ENCODE measurements at places on chromosomes 2 and 18.

GRCh38 chr2:237137626-237138323, 52.1 kb downstream of the COPS8 start:
- no peak for DNase-seq

DNA sequence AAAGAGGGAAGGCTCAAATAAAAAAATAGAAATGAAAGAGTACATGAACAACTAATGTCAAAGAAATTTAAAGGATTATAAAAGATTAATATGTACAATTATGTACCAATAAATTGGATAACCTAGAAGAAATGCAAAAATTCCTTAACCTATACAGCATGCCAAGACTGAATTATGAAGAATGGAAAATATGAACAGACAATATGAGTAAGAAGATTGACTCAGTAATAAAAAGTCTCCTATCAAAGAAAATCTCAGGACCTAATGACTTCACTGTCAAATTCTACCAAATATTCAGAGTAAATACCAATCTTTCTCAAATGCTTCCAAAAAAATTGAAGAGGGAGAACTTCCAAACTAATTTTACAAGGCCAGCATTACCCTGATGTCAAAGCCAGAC, 120.2 kb upstream of the SPOPL start:
- no peak for DNase-seq

GRCh38 chr2:176097820-176098365, 1.7 kb upstream of the HOXD12 start:
- DNase-seq, result no peak

DNA sequence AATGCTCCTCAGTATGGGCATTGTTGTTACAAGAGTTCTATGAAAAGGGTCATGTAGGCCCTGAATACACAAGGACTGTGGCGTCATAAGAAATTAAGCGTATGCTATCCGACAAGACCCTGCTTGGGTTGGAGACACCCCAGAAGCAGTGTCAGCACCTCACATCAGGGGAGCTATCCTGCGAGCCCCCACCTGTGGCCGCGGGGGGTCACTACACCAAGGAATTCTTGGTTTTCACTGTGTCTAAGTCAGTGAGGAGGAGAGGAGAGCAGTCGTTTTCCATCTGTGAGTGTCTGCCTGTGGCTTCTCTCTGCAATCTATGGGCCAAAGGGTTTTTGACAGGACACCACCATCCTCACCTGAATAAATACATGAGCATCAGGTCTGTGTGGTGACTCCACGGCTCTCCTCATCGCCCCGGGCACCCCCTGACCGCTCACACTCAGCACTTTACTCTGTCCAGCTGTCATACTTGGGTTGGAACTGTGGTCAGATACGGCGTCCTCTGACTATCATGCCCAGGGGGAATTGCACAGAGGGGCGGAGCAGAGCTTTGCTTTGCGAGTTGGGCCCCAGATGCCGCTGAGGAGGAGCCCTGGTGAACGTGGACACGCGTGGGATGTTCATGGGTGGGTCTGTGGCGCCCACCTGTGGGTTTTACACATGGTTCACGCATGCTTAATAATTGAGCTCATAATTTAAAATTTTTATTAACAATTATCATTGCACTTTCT, 235.5 kb downstream of the MYT1L start:
- DNase-seq, result no peak

DNA sequence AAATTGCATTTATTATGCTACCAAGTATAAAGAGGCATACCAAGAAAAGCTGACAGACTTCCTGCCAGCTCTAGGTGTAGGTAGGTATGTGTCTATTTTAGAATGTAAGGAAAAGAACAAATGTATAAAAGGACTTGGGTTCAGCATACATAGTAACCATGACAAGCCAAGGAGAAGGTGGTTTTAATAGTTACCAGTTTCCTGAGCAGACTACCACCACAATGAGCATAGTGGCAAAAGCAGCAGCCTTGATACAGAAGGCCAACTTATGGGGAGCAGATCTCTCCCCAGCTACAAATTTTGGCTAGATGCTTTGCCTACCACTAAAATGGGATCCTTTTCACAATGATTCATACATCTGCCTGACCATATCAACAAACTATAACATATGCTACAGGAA, 34.5 kb downstream of the METTL8 start:
- DNase-seq, result no peak

GRCh38 chr2:144460727-144461307, 59.1 kb downstream of the ZEB2 start:
- no peak for DNase-seq

- DNase-seq, result no peak
Observed at GRCh38 chr2:142981069-142981378, 103.6 kb downstream of the KYNU start.

GRCh38 chr2:201185863-201186262, 2.9 kb downstream of the CASP10 start:
- no peak for DNase-seq

GRCh38 chr2:64424416-64424987, 29.5 kb upstream of the LGALSL start:
- DNase-seq, result no peak

DNA sequence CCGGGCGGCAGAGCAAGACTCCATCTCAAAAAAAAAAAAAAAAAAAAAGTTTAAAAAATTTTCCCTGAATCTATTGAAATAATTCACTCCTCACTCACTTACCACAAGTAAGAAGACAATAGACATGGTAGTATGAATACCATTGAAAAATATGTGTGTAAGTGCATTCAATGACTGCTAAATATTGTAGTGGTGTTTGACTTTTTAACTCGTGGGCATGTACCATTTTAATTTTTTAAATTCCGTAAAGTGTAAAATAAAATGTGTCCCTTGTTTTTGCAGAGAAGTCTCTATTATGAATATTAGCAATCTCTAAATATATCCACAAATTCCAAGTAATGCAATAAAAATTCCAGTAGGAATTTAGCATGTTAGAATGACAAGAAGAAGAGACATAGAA, 134.1 kb downstream of the COPS8 start:
- DNase-seq, result no peak

- DNase-seq, result no peak
Observed at GRCh38 chr2:144583741-144584453, 64.0 kb upstream of the ZEB2 start.

DNA sequence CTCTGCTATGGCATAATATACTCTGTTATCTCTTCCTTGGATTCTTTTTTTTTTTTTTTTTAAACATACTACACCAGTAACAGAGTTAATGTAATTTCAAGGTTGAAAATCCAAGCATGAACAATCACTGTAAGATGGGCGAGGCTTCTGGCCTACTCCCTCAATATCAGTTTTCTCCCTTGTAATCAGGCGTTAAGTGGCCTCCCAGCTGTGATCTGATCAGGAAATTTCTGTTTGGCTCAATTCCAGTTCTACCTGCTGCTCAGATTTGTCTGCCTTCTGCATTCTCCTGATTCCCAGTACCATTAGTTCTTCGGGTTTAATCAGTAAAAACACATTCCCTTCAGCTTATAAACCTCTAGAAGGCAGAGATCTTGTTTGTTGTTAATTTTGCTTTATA, 18.6 kb downstream of the PRKD3 start:
- no peak for DNase-seq

DNA sequence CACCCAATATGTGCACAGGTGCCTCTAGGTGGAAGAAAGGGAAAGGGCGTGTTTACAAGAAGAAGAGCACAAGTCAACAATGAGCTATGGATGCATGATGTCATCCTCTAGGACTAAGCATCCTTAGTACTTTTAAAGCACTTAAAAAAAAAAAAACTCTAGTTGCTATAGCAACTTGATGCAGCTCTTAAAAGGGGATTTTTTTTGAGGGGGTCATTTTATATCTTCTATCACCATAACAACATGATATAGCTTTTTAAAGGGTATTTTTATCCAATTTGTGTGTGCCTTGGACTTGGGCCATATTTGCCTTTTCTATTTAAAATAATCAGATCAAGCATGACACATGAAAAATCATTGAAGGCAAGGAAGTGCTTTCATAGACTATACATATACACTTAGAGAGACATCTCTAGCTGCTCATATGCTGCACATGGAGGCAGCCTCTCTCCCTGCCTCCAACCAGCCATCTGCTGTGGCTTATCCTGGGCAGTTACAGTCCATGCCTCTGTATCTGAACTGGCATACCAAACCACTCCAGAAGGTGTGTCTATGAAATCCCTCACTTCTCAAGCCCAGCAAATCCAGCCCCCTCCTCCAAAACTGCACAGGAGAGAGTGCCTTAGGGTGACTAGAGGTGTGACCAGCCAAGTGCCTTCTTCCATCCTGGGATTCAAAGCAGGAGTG, 165.4 kb downstream of the MSH2 start:
- DNase-seq, result no peak

- DNase-seq, result no peak
Observed at GRCh38 chr2:238104226-238104690, 4.1 kb downstream of the ESPNL start.

GRCh38 chr18:72828601-72829000, 39.2 kb downstream of the NETO1 start:
- DNase-seq, result no peak

DNA sequence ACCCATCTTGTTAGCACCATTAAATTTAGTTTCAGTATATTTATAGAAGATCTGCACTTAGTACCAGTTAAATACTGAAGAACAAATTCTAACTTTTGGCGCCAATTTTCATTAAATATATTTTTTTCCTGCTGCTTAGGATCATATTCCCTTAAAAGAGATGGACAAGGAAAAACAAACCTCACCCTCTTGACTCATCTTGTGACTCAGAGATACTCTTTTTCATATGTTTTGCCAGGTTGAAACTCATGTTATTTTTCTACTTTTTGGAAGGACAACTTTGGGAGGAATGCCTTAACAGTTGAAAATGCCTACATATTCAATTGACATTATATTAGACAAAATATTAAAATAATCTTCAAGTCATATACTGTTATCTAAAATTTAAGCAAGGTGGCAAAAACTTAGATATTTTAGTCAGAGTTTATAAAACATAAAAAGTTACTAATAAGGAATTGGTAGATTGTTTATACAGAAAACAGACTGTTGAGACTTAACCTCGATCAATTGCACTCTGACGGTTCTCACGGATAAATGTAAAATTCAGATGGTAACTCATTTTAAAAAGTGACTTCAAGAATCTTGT, 36.2 kb downstream of the PNO1 start:
- no peak for DNase-seq

DNA sequence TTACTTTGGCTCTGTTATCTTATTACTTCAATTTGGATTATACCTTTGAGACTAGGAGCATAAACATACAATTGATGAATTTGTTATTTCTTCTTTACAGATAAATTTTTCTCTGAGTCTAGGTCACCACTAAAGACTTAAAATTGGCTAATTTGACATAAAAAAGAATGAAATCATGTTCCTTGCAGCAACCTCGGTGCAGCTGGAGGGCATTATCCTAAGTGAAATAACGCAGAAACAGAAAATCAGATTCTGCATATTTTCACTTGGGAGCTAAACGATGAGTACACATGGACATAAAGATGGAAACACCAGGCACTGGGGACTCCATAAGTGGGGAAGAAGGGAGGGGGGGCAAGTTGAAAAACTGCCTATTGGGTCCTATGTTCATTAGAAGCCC, 172.8 kb upstream of the SESTD1 start:
- DNase-seq, result no peak

GRCh38 chr2:170218931-170219330, 41.0 kb downstream of the MYO3B start:
- no peak for DNase-seq

- DNase-seq, result no peak
Observed at GRCh38 chr2:138391946-138392345, 109.6 kb upstream of the SPOPL start.

DNA sequence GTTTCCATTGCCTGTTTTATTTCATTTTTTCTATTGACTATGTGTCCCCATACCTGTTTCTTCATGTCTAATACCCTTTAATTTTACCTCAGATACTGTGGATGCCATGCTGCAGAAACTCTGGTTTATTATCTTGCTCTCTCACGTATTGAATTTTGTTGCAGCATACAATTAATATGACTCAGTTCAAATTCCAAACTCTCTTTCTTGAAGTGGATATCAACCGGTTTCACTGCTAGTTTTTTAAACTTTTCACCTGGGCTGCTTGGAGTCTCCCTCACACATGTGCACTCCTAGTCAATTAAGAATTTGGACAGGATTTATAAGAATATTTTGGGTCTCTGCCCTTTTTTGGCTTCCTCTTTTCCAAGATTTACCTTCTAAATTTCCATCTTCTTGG, 70.6 kb upstream of the CAPN13 start:
- DNase-seq, result no peak

DNA sequence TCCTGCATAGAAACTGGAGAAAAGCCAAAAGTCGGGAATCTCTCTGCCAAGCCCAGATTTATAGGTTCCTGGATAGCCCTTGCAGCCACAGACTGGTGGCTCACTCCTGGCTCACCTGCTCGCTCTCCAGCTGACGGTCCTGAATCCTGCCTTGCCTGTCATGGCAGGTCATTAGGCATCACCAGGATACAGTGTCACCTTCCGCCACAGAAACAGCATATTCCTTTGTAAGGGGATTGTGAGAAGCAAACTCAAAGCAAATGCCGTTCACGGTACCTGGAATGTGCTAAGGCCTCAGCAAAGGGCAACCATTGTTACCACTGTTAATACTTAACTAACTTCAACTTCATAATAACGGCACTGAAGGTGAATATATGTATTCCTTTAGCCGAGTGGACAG, 57.1 kb upstream of the GPR45 start:
- no peak for DNase-seq

DNA sequence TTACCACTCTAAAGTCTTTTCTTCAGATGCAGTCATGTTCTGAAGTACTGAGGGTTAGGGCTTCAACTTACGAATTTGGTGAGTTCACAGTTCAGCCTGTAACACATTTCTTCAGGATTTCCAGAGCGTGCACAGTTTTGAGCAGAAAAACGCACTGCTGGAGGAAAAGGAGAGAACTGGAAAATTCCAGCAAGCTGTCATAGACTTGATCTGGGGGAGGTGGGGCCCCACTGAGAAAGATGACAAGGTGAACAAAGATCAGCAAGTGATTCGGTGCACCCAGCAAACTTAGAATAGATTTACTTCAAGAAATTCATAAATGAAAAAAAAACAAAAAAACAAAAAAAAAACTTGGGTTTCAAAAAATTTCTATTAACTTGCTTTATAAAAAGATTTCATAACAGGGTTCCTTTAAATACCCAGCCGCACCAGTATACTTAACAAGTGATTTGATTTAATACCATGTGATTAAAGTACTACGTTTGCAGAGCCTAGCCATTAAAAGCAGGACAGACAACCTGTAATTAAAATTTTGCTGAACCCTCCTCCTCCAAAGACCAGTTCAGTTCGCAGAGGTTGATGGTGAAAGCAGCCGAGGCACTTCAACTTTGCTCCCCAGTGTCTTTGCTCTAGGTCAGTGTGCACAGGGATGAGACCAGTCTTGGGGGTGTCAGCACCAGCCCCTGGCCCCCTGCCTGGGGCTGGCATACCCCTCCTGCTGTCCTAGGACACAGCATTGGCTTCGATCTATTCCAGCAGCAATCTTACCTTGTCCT, 30.5 kb downstream of the CTIF start:
- no peak for DNase-seq

DNA sequence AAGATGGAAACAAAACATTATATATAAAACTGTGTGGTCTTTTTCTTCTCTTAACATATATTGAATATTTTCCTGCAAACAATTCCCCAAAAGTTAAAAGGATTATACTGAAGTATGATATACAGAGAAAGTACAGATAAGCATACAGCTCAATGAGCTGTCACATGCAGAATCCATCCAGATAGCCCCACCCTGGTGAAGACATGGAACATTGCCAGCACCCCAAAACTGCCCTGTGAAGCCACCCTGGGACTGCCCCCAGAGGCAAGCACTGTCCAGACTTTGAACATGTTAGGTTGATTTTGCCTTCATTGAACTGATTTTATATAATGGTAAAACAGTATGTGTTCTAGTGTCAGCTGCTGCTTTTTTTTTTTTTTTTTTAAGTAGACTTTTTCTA, 112.3 kb upstream of the IL1R2 start:
- no peak for DNase-seq
